SK-N-SH treated with all-trans-retinoic acid at 6 μM for 48 hours (cell line): ENCODE measurements at places on chromosomes 1 and 21.

DNA sequence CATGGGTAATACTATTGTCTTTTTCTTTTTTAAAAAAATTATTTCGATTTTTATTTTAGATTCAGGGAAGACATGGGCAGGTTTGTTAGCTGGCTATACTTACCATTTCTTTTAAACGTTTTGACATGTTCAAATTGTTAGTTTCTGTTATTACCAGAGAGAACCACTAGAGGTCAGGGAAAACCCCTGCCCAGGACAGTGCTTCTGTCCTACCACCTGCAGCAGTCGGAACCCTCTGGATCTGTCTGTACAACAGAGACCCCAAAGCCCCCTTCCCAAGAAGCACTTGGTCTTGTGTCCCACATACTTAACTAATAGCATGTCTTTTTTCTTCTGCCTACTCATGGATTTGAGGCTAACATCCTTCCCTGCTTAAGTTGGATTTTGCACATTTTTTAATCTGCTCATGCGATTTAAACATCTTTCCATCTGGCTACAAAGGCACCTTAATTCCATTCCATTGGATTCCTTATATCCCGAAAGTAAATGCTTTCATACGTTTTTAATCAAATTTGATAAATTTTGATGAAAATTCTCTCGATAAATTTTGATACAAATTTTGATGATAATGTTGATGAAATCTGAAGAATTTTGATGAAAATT is 10.0 kb upstream of the C1orf115 start:
- peak; percentile 98 for ATAC-seq

DNA sequence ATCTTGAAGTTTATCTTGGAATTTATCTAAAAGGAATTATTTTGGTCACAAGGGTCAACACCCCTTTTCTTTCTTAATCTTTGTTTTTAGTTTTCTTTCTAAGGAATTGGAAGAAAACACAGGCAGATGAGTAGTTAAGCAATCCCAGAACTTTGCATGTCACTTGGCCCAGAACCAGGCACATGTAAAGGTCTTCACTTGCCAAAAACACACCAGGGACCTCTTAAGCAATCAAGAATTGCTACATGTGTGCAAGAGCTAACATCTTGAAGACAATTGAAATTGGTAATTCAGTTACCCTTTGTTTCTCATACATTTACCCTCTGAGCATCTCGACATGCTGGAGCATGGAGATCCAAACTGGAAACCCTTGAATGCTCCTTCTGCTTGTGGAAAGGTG is 114.2 kb downstream of the ZC3H11B start:
- ATAC-seq = no peak

DNA sequence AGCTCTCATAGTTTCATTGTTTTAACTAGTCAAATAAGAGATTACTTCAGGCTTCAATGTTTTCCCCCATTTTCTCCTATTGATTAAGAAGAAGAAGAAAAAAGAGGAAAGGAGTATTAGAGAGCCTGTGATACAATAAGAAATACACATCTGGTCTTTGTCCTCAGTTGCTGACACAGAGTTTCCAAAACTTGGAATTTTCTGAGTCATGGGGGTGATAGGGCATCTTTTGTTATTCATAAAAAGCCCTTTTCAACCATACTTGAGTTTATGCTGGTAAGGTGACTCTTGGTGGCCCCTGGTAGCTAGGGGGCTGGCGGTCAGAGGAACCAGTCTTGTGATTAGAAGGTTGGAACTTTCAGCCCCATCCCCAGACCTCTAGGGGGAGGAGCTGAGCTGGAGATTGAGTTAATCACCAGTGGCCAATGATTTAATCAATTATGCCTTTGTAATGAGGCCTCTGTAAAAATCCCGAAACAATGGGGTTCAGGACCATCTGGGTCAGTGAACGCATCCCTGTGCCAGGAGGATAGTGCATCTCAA is 28.9 kb upstream of the KLF18 start:
- ATAC-seq = no peak

GRCh38 chr1:51170342-51170741 is 65.7 kb upstream of the RNF11 start:
- no peak for ATAC-seq
